ENCODE measurements at places on chromosomes 1 and 21. TPM values are rescaled to one million over a fixed set of nuclear protein-coding genes. Genes with fewer than 3 reads are reported as not detected.

The KCNK1 gene
- total RNA-seq, result 7.6 TPM

The NTMT2 gene
- not detected for total RNA-seq

The NUP210L gene
- 0.03 TPM for total RNA-seq

The HEYL gene
- not detected for total RNA-seq

The FCRL2 gene
- not detected for total RNA-seq

The ETV3L gene
- not detected for total RNA-seq

The MMP23B gene
- total RNA-seq, result not detected

The CFAP141 gene
- not detected for total RNA-seq

The PADI1 gene
- total RNA-seq, result 0.47 TPM

The TCHHL1 gene
- total RNA-seq, result not detected

The EFNA3 gene
- 7.0 TPM for total RNA-seq

The BSND gene
- total RNA-seq, result not detected

The ZNF593OS gene
- total RNA-seq, result not detected

The ZNF683 gene
- total RNA-seq, result not detected

The RIPK4 gene
- 0.20 TPM for total RNA-seq

The GJB3 gene
- not detected for total RNA-seq

The UBE4B gene
- 19.3 TPM for total RNA-seq

The LCE6A gene
- total RNA-seq, result not detected

The NAXE gene
- 106 TPM for total RNA-seq

The SPATA21 gene
- total RNA-seq, result not detected

The FALEC gene
- total RNA-seq, result not detected

The OR2T33 gene
- total RNA-seq, result 0.08 TPM

The MYBPHL gene
- not detected for total RNA-seq

The HSD3B1 gene
- not detected for total RNA-seq

The WDR4 gene
- total RNA-seq, result 24.7 TPM

The NR5A2 gene
- total RNA-seq, result 0.23 TPM

Measured in HT1080 (cell line).